ENCODE measurements at places on chromosomes 4 and X.

GRCh38 chr4:81690871-81691270 is 219.2 kb upstream of the RASGEF1B start:
- DNase-seq: no peak

DNA sequence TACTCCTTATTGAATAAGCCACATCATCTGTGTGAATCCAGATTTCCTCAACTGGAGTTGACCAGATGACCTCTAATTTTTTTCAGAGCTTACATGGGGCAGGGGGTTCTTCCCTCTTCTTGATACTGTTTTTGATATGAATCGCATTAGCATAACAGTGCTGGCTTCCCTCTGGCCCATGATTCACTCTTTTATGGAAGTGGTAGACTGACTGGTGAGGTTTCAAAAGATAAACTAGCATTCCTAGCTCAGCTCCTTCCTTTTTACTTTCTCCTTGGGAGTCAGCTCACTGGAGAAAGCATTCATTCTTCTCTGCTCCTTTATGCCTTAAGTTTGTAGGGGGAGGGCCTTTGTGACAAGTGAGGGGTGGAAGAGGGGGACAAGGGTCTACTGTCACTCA is 161.0 kb upstream of the FGF13 start:
- no peak for DNase-seq

DNA sequence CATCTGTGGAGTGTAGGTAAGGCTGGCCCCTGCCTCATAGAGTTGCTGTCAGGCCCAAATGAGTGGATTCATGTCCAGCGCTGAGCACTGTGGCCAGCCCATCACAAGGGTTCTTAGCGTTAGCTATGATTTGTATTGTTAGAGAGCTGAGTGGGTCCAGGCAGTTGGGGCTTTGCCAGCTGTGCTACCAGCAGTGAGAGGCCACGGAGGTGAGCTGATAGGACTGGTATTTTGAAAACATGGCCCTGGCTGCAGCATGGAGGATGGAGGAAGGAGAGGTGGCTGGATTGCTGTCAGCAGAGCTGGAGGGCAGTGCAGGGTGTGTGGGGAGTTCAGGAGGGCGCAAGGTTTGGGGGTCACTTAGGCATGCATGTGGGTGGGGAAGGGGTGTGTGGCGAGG is 69.8 kb downstream of the PSAPL1 start:
- no peak for DNase-seq

DNA sequence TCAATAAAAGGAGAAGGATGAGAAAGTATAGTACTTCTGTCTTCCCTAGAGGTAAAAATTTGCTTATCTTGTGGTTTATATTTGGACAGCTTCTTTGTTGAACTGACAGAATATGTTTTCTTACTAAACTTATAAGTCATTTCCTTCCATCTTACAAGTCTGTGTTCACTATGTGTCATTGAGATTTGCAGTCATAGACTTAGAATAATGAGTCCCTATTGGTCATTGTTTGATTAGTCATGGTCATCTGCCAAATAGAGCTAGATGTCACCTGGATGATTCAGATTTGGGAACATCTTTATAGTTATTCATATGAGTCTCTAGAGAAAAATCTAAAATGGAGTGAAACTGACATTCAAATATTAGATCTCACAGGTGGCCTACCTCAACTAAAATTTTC is 51.5 kb downstream of the SPATA18 start:
- no peak for DNase-seq

GRCh38 chrX:65607070-65607742 is 60.2 kb upstream of the MSN start:
- DNase-seq: no peak

GRCh38 chrX:35841872-35842271 is 43.7 kb downstream of the MAGEB16 start:
- DNase-seq: no peak

DNA sequence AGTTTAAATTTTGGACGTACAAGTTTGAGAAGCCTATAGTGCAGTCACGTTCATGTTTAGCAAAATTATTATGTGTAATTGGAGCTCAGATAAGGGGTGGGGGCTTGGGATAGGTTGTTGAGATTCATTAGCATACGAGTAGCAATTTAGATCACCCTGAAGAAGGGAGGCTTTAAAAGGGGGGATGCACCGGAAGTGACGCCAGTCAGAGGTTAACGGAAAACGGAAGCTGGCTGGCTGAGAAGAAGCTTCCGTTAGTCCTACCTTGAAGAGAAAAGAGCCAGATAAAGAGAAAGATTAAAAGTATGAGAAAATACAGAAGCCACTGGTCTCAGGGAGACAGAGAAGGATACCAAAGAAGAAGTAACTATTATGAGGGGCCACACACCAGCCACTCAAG is 1.1 kb upstream of the NXT2 start:
- no peak for DNase-seq

DNA sequence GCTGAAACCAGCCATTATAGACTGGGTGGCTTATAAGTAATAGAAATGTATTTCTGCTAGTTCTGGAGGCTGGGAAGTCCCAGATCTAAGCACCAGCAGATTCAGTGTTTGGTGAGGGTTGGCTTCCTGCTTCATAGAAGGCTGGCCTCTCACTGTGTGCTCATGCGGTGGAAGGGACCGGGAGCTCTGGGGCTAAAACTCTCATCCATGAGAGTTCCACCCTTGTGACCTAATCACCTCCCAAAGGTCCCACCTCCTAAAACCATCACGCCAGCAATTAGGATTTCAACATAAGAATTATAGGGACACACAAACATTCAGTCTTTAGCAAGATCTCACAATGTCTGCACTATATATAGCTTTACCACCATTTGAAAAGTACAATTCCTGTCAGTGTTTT is 215.2 kb downstream of the CBR4 start:
- DNase-seq: no peak

- DNase-seq: no peak
Measured at GRCh38 chr4:38396845-38397547, 267.0 kb upstream of the KLF3 start.

GRCh38 chr4:137531986-137532868 is at the start of gene PCDH18:
Gene PCDH18 (minus strand): TSS chr4:137532494. CDS start chr4:137532088, 406 bp downstream.
- no peak for DNase-seq

GRCh38 chr4:23504083-23504482 is 385.8 kb downstream of the PPARGC1A start:
- DNase-seq: no peak

DNA sequence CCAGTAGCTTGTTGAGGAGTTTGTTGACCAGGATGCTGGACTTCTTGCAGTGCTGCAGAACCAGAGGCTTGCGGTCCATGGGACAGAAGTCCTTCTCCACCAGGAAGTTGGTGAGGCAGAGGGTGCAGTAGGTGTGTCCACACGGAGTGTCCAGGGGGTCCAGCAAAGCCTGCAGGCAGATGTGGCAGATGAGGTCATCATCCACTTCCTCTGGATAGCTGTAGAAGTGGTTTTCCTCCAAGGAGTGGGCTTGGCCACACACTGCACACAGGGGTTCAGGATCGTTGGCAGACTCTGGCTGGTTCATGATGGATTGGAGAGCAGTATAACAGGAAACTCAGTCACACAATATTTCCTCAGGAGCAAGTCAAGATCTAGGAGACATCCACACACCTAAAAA is 17.6 kb downstream of the LNX1 start:
- DNase-seq: no peak

DNA sequence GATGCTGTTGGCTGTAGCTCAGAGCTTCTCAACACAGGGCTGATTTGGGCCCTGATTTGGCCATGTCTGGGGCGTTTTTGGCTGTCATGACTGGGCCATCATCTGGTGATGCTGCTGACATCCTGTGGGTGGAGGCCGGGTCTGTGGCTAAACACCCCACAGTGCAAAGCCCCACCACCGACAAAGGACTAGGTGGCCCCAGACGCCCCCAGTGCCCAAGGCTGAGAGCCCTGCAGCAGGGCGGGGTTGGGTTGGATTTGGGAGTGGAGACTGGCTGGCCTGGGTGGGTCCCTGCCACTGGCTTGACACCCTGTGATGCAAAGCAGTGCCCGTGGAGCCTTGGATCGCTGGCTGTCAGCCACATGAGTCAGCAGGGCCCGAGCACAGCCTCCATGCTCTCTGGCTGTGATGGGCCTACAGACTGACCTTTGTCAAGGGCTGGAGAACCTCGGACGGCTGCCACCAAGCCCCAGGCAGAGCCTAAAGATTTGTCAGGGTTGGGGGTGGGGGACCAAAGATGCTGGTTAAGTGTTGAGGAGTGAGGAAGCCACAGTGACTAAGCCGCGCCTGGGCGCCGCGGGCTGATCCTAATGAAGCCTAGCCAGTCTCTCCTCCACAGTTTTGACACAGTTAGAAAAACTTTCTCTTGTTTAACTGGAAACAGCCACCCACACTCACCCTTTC is 28.3 kb downstream of the CYTL1 start:
- DNase-seq: no peak

DNA sequence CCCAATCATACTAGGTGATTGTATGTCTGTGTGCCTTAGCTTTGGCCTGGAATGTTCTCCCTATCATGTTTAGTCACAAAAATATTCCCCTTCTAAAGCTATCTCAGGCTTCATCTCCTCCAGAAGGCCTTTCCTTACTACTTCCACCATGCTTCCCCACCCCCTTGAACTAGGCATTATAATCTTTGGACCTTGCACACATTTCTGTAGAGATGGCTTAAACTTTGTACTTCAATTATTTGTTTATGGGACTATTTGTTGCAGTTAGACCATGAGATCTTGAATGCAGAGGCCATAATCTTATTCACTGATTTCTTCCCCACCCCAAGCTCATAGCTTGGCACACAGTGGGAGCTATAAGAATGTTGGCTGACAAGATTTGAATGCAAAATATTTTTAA is 262.0 kb upstream of the EDA2R start:
- no peak for DNase-seq

GRCh38 chrX:124018023-124018422 is 56.5 kb downstream of the STAG2 start:
- DNase-seq: no peak

DNA sequence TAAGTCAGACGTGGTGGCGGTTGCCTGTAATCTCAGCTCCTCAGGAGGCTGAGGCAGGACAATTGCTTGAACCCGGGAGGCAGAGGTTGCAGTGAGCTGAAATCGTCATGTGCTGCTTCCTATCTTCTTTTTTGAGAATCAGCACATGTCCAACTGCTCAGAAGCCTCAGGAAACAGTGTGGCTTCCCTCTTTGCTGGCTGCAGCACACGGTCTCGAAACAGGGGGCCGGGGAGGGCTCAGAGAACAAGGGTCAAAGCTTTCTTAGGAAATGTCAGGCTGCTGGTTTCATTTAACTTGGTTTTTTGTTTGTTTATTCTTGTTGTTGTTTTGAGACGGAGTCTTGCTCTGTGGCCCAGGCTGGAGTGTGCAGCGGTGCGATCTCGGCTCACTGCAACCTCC is 31.3 kb downstream of the CRLF2 start:
- DNase-seq: no peak

DNA sequence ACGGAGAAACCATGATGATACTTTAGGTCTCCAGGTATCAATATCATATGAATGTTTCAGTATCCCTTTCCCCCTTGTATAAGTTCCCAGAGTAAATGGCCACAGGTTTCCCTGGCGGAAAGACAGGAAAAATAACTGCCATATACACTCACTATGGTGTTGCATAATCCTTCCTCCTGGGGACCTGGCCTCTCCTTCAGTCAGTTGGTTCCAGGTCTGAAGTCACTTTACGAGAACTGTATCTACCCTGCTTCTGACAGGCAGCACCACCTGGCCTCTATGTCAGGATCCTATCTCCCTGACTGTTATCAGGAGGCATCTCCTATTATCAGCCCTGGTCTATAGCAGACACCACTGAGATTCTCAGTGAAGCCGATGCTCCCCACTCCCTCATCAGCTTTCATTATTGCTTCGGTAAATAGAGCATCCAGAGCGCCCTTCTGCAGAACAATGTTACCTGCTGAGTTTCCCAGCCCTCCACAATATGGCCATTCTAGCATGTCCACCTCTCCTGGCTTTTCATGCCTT is 22.6 kb downstream of the HAUS3 start:
- DNase-seq: no peak

- DNase-seq: no peak
Measured at GRCh38 chrX:48520976-48521352, 644 bp upstream of the EBP start.

DNA sequence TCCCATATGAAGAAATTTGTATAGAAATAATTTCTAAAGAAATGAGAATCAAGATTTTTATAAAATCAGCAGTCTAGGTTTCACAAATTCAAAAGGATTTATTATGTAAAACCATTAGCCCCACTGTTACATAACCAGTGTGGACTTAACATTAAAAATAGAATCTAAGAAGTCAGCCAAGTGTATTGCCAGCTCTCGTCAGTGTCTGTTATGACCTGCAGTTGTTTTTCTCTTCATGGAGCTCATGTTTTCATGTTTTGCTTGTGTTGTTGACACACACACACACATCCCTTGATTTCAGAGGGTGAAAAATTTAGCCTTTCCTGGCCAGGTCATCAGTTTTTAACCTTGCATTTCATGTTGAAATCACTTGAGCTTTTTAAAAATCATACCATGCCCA is 39.5 kb downstream of the USP38 start:
- no peak for DNase-seq

GRCh38 chr4:123913598-123913997 is 517.0 kb downstream of the SPRY1 start:
- DNase-seq: no peak

- DNase-seq: no peak
Measured at GRCh38 chrX:150690126-150690525, 3.1 kb upstream of the MTMR1 start.

GRCh38 chrX:115419069-115419468 is 129.6 kb downstream of the LUZP4 start:
- no peak for DNase-seq

Measured in NCI-H1105 (cell line).